ENCODE measurements at places on chromosomes 3 and 15.

DNA sequence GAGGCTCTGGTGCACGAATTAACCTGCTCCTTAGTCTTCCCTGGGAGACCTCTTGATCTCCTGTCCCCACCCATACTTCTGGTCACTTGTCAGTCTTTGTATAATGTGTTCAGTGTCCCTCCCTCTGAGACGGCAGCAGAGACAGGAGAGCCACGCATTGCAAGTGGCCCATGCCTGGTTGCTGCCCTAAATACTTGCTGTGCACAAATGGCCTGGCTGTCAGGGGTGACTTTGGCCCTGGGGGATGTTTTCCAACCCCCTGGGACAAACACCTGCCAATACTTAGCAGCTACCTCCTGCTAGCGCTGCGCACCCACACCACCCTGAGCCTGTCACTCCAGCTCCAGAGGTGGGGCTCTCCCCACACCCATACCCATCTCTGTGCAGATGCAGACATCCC lies 17.2 kb downstream of the KLF13 start:
- DNase-seq = no peak

GRCh38 chr3:156381253-156381652 lies 173.7 kb downstream of the SSR3 start:
- no peak for DNase-seq

DNA sequence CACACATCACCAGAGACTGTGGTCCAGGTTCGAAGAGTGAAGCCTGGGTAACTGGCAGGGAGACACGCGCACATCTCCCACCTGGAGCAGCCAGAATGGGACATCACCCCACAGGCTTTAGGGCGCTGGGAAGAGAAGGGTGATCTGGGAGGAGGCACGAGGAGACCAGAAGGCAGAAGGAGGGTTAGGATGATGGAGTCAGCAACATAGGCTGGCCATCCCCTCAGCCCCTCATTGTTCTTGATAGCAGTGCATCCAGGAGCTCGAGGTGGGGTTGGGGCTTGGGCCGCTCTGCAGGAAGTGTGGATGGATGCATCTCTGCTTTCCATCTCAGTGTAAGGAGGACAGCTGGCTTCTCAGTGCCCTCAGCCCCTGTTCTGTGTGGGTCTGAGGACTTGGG lies 15.2 kb downstream of the PLA2G4F start:
- no peak for DNase-seq

- no peak for DNase-seq
Observed at GRCh38 chr3:99191186-99191585, 289.7 kb upstream of the DCBLD2 start.

- no peak for DNase-seq
Observed at GRCh38 chr3:188315553-188315952, 161.6 kb downstream of the LPP start.

DNA sequence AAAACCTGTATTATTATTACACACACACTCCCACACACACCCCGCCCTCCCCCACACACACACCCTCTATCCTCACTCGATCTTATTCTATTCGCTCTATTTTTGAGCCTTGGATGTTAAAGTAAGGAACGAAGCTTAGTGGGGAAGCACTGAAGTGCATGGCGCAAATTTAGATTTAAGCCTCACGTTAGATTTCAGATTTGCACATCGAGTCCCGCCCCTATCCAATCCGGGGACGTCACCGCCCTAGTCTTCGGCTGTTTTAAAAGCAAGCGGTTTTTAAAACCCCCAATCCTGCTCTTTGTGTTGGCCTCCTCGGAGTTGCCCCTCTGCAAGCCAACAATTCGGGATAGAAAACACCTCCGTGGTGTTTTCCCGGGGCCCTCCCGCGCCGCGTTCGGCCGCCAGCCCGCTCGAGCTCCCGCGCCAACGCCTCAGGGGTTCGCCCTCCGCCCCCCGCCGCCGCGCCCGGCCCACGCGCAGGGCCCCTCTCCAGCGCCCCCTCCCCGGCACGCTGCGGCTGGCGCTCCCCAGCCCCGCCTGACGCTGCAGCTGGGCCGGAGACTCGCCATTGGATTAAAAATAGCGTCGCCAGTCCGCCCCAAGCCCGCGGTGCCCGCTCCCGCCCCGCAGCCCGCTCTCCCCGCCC lies at the start of gene USP13:
Gene USP13, plus strand, starts transcription at position 594 of the 649 bp plus-strand sequence. CDS start 186 bp downstream, outside the sequence.
- peak; percentile 94 for DNase-seq

DNA sequence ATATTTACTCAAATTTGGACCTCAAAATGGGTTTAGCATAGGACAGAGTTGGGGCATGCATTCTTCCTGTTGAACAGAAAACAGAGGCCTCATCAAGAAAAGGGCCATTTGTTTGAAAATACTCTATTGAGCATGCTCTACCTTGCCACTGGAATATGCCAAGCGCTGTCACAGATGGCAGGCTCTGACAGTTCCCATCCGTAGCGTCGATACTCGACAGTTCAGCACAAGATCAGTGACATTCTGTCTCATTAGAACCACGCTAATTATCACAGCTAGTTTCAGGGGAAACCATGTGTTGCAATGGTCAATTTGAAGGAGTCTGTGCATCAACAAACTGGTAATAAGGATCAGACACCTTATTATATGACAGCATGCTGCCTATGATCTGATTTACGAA lies 54.5 kb downstream of the SATB1 start:
- DNase-seq = peak; percentile 81

- DNase-seq = no peak
Observed at GRCh38 chr3:71903112-71903495, 118.2 kb upstream of the PROK2 start.

GRCh38 chr3:64220161-64220914 lies 4.9 kb downstream of the PRICKLE2 start:
- DNase-seq = peak; percentile 67

GRCh38 chr15:71328453-71328852 lies 213.2 kb downstream of the THSD4 start:
- DNase-seq = no peak
